ENCODE measurements at places on chromosomes 7 and 10.

- no peak for DNase-seq
Measured at GRCh38 chr7:143280160-143280559, 4.6 kb upstream of the TMEM139 start.

- no peak for DNase-seq
Measured at GRCh38 chr7:108188724-108189123, 58.6 kb upstream of the LAMB4 start.

- DNase-seq, result no peak
Measured at GRCh38 chr10:132835848-132836233, 49.9 kb upstream of the NKX6-2 start.

- DNase-seq, result no peak
Measured at GRCh38 chr10:104766341-104766740, 125.3 kb downstream of the SORCS3 start.

GRCh38 chr7:143393267-143394041 is 12.3 kb downstream of the ZYX start:
- peak; percentile 45 for DNase-seq

DNA sequence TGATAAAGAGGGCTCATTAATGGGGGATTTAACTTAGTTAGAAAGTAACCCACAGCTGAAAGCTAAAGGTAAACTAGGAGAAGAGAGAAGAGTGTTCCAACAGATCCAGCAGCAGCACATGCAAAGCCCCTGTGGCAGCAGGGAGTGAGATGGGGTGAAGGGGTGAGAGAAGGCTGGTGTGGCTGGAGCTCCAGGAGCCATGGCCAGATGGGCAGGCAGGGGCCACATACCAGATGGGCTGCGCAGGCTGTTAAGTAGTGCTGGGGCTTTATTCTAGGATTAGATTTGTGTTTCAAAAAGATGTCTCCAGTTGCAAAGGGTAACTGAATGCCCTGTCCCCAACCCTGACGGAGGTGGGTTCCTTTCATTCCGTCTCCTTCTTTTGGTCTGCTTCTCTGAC is 33.2 kb downstream of the HIF1AN start:
- DNase-seq, result no peak
